ENCODE measurements at places on chromosomes 11 and 22.

- DNase-seq, result no peak
Measured at GRCh38 chr11:132257871-132258270, 887.5 kb downstream of the NTM start.

- DNase-seq, result no peak
Measured at GRCh38 chr11:118210323-118210722, 14.5 kb downstream of the JAML start.

DNA sequence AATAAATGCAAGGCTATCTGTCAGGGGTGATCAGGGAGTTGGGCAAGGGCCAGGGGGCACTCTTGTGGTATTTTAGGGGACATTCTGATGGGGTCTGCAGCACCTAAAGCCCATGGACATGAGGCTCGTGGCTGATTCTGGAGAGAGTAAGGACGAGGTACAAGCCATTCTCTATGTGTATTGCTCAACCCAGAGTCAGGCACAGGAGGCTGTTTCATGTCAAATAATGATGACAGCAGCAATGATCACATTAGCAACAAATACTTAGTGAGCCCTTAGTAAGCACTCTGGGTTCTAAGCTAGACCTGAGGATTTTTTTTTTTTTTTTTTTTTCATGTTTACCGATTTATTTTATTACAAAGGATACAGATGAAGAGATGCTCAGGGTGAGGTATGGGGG, 83.5 kb upstream of the THY1 start:
- no peak for DNase-seq

- DNase-seq, result no peak
Measured at GRCh38 chr22:29948385-29948769, 65.4 kb downstream of the MTMR3 start.

- DNase-seq, result no peak
Measured at GRCh38 chr11:59556115-59556916, 45.0 kb downstream of the OR4D9 start.

GRCh38 chr22:38974170-38974825, 7.8 kb upstream of the APOBEC3B start:
- no peak for DNase-seq

DNA sequence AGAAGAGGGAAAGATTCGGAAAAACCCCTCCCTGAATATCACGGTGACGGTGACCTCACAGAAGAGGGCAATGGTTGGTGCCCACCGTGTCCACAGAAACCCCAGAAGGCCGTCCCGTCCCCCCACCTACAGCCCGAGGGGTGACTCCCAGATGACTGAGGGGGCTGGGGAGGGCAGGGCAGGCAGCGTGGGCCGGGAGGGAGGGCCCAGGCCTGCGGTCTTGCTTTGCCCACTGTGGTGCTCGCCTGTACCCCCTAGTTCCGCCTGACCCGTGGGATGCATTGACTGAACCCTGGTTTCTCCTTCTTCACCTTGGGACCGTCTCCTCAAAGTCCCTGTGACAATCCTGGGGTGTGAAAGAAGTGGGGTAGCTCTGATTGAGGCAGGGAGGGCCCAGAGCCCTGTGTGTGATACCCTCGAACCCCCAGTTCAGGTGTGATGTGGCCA, 526.7 kb downstream of the BRD1 start:
- no peak for DNase-seq
